ENCODE measurements at places on chromosomes 7 and 10.
A peak's percentile ranks its signal among the peaks of the same experiment; 100 is the strongest.

GRCh38 chr7:73700069-73700423, 16.6 kb downstream of the BUD23 start:
- no peak for DNase-seq

DNA sequence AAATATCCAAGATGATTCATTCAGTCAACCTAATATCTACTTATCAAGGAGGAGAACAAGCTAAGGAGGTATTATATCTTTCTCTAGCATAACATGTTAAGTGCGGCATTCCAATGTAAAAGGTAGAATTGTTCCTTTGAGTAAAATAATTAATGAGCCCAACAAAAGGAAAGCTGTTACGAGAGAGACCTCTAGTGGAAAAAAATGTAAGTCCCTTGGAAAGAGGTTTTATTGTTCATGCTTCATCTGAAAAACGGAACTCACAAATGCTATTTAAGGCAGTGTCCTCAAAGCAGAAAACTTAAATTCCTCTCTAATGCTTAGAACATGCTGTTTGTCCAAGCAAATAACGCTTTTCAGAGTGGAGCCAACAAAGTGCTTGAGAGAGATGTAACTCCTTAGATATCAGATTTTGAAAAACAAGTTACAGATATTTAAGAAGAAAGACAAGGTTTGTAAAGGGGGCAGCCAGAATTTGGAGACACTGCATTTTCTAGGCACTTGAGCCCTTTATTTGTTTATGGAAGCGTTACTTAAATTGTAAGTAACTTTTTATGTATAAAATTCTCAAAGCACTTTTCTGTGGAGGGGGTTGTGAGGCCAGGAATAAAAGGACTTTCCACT, 119.9 kb downstream of the TFEC start:
- DNase-seq: peak; percentile 18

GRCh38 chr10:60958892-60959601, 15.1 kb upstream of the RHOBTB1 start:
- no peak for DNase-seq

DNA sequence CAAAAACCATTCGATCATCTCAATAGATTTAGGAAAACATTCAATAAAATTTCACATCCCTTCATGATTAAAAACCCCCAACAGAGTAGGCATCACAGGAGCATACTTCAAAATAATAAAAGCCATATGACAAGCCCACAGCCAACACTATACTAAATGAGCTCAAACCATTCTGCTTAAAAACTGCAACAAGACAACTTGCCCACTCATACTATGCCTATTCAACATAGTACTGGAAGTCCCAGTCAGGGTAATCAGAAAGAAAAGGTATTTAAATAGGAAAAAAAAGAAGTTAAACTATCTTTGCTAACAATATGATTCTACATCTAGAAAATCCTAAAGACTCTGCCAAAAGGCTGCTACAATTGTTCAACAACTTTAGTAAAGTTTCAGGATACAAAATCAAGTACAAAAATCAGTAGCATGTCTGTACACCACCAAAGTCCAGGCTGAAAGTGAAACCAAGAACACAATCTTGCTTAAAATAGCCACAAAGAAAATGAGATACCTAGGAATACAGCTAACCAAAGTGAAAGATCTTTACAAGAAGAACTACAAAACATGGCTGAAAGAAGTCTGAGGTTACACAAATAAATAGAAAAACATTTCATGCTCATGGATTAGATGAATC, 882.6 kb downstream of the GRM8 start:
- DNase-seq: no peak

- DNase-seq: no peak
These were observed 47.1 kb upstream of the UCN3 start for GRCh38 chr10:5317547-5318107.

- DNase-seq: no peak
These were observed 23.3 kb upstream of the PCGF5 start for GRCh38 chr10:91197127-91197526.

DNA sequence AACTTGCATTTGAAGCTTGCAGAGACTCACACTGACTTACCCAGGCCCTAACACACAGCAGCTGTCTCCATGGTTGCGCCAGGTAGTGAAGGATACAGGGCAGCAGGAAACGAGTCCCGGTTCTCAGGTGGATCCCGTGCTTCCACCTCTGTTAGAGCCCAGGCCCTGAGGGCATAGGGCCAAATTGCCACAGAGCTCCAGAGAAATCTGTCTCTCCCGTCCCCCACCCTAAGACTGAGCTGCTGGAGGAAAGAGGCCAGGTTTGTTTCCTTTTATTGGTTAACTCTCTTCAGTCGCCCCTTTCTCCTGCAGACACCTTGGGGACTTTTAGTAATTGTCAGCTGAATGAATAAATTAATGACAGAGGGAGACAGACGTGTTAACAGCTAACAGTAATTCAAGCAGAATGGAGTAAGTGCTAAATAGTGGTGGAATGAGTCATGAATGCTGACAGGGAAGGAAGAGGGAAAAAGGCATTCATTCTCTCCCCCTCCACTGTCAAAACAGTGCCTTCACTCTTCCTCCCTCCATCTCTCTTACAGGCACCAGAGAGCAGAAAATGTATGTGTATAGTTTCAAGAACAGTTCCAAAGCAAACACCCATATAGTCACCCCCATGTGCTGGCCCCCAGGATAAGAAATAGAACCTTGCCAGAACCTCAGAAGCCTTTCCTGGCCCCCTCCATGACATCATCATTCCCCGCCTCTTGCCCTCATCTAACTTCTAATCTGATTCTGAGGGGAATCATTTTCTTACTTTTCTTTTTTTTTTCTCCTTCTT, 16.8 kb upstream of the DLG5 start:
- DNase-seq: peak; percentile 35

DNA sequence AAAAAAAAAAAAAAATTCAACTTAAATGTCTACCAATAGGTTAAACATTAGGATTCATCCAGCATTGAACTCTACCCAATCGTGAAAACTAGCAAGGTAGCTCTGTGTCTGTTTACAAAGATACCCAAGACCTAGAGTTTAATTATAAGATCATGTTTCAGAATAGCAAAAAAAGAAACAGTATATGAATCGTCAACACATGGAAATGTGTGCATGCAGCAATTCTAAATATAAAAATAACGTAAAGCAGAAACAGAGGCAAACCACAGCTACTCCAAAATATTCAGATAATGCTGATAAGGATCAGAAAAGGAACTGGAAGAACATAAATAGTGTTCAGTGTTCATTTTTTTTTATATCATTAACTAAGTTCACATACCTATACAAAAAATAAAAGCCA, 68.7 kb downstream of the AFAP1L2 start:
- no peak for DNase-seq

- no peak for DNase-seq
These were observed 1503.7 kb downstream of the REEP3 start for GRCh38 chr10:65024886-65025285.

- DNase-seq: no peak
These were observed 274.3 kb upstream of the PODXL start for GRCh38 chr7:131830681-131831080.

GRCh38 chr7:157306846-157307838, 29.7 kb upstream of the DNAJB6 start:
- no peak for DNase-seq

DNA sequence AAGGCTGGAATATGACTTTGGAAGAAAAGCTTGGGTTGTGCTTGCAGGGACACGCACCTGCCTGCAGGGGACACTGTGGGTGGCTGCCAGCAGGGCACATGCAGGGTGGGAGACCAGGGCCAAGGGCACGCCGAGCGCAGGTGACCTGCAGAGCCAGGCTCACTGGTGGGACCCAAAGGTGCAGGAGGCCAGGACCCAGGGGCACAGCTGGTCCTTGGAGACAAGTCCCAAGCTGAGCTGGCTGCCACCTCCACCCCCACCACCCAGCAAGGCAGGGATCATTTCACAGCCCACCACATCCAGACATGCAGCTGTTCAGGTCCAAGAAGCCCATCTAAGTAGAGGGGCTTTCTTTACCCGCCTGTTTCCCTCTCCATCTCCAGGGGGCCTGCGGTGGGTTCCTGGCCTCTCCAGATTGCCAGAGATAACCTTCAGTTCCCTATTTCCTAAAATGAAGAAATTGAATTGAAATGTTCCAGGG, 13.8 kb upstream of the CLIP2 start:
- DNase-seq: no peak

- no peak for DNase-seq
These were observed 212.4 kb downstream of the CAMK1D start for GRCh38 chr10:12561720-12562119.

GRCh38 chr10:44971434-44971833, 7.2 kb downstream of the DEPP1 start:
- no peak for DNase-seq

GRCh38 chr7:87075671-87076404, 16.4 kb upstream of the ELAPOR2 start:
- DNase-seq: no peak

- DNase-seq: no peak
These were observed 319.2 kb downstream of the EXOC4 start for GRCh38 chr7:133572087-133572486.
